Nephron progenitor cell (in vitro differentiated cells): ENCODE measurements at places on chromosomes 16 and 17.

GRCh38 chr17:64572682-64573154 lies 65.9 kb downstream of the CEP95 start:
- DNase-seq, result no peak

- DNase-seq, result peak; percentile 25
Measured at GRCh38 chr17:16304830-16305229, 48.4 kb downstream of the CENPV start.

DNA sequence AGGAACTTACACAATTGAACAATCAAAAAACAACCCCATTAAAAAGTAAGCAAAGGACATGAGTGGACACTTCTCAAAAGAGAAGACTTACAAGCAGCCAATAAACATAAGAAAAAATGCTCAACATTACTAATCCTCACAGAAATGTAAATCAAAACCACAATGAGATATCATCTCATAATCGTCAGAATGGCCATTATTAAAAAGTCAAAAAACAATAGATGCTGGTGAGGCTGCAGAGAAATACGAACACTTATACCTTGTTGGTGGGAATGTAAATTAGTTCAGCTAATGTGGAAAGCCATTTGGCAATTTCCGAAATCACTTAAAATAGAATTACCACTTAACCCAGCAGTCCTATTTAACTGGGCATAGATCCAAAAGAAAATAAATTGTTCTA lies 301.9 kb upstream of the KCNJ16 start:
- DNase-seq, result no peak

- no peak for DNase-seq
Measured at GRCh38 chr16:72744076-72744793, 303.7 kb downstream of the ZFHX3 start.

GRCh38 chr16:15847611-15848175 lies 9.1 kb downstream of the MYH11 start:
- no peak for DNase-seq

DNA sequence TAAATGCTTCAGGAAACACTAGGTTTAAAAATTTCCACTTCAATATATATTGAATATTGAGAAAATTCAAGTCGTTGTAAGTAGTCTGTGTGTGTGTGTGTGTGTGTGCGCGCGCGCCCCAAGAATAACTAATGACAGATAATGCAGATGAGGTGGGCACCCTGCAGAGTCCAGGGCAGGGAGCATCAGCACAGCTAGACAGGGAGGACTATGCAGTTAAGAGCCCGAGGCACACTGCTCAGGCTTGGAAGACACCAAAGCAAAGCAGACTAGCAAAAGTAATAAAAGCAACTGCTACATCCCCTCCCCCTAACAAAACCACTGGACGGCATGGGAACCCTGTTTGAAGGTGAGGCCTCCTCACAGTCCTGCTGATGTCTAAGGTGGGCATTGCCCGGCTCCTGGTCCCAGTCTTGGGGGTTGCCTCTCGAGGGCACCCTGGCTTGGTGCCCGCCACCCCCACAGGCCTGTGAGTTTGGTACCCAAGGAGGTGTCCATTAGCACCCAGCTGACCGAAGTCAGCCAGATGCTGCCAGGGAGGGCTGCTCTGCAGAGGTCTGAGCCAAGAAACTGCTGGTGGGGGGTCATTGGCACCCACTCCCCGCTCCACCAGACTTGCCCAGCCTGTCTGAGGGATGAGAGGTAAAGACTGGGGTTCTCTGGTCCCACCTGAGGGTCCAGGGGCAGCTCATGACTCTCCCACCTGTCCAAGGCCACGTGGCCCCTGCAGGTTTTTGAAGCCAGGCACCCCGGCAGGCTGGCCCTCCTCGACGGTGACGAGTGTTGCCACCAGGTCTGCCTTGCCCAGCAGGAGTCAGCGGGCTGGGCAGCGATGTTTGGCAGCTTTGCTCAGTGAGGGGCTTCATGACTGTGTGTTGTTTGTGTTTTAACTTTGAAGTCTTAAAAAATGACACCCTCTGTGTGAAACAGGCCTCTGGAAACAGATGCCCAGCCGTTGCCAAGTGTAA lies 18.7 kb downstream of the LRRC75A start:
- DNase-seq, result no peak

- DNase-seq, result no peak
Measured at GRCh38 chr16:59470556-59470955, 736.4 kb upstream of the GOT2 start.

GRCh38 chr17:4856271-4856936 lies 23.3 kb downstream of the MINK1 start:
- no peak for DNase-seq

- no peak for DNase-seq
Measured at GRCh38 chr16:53024045-53024444, 28.7 kb downstream of the CHD9NB start.

- no peak for DNase-seq
Measured at GRCh38 chr16:78100112-78100467, 636 bp downstream of the WWOX start.

- DNase-seq, result no peak
Measured at GRCh38 chr17:44217738-44218343, 1.6 kb downstream of the UBTF start.

- DNase-seq, result no peak
Measured at GRCh38 chr17:55037828-55038227, 69.3 kb downstream of the STXBP4 start.

DNA sequence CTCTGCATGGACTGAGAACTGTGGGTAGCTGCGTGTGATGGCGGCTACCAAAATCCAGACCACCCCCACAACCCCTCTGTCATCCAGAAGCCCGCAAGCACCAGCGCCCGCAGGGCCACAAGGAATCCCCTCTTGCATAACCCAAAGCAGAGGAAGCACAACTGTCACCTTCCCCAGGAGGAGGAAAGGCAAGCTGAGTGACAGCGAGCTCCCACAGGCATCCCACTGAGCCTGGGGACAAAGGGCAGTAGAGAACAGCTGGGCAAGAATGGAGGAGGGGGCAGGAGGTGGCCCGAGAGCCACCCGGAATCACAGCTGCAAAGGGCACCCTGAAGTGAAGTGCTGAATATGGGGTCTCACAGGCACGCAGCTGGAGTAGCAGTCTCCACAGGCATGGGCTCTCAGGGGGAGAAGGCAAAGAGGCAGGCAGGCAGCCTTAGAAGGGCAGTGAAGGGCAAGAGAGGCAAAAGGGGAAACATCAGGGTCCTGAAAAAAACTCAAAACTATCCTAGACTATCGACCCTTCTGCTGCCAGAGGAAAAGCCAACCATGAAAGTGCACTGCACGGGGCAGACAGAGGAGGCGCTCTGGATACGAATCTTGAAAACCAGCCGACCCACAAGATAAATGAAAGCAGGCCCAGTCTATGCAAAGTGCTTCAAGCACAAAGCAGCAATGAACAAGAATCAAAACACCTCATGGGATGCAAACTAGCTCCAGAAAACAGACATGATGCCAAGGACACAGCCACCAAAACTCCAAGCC lies 17.1 kb downstream of the USP36 start:
- no peak for DNase-seq

DNA sequence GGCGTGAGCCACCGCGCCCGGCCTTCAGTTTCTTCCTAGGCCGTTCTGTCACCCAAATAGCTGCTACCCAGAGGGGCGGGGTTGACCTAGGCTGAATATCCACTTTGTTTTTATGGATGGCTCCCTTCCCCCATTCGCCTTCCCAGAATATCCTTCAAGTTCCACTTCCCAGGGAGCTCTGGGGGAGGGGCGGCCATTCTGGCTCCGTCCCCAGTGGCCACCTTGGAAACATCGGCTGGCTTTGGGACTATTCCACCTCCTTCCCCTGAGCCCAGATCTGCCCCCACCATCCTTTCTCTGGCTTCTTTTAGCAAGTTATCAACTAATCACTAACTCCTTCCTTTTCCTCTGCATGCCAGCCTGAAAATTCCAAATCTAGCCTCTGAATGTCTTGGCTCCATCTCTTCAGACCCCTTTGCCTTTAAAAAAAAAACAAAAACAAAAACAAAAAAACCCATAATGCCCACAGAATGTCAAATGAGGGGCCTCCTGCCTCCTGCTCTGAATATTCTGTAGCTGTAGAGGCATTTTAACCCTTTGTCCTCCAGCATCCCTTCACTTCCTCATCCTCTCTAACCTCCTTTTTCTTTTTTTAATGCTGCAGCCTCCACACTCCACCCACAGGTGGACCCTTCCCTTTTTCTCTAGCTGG lies 6.4 kb downstream of the ATP1B2 start:
- DNase-seq, result peak; percentile 73
